ENCODE measurements at places on chromosomes 7 and 10.

DNA sequence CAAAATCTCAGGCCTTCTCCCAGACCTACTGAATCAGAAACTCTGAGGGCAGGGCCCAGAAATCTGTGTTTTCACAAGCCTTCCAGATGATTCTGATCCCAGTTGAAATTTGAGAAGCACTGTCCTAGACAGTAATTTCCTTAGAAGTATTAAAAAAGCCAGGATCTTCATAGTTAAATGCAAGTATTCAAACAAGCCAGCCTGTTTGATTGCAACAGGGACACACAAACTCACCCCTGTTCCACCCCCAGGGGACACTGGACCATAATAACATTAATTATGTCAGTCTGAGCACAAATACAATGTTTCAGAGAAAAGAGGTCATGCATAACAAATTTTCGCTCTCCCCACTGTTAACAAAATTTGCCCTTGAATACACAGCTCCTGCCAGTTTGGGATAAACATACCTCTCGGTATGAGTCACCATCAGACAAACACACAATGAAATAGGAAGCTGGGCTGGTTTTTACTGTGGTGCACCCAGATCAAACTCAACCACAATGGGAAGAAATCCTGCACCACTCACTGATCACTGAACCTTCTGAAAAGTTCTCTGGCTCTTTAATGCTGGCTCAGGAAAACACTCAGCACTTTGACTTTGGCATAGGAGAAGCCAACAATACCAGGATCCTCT is 34.3 kb downstream of the ABLIM1 start:
- peak overlapping the region; percentile 78 for H3K27ac ChIP-seq
- H3K4me3 ChIP-seq = no peak overlapping the region
- H3K36me3 ChIP-seq = no peaks in the 10 kb centered on the region
- H3K4me1 ChIP-seq = peaks cover 21% of the 10 kb centered on the region
- H3K27me3 ChIP-seq = no peaks in the 10 kb centered on the region

DNA sequence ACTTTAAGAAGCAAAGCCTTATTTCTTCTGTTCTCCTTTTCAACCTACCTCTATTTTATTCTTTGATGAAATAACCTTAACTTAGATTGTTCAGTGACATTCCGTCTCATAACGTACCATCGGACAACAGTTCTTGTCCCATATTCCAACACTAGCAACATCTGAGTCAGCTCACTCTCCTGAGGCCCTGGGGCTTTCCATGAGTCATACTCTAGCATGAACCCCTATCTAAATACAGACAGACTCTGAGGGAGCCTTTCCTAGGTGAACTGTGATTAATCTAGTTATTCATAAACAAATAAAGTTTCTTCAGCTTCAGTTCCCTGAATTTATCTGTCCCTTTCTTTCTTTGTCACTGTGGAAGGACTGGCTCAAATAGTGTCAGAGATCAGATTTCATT is 168.7 kb upstream of the LYZL1 start:
- H3K4me1 ChIP-seq = peaks cover 7% of the 10 kb centered on the region
- H3K4me3 ChIP-seq = no peak overlapping the region
- H3K27ac ChIP-seq = no peak overlapping the region
- no peaks in the 10 kb centered on the region for H3K27me3 ChIP-seq

GRCh38 chr10:74766501-74766900 is 59.9 kb upstream of the KAT6B start:
- no peak overlapping the region for H3K4me3 ChIP-seq
- no peaks in the 10 kb centered on the region for H3K4me1 ChIP-seq
- no peaks in the 10 kb centered on the region for H3K27me3 ChIP-seq
- H3K36me3 ChIP-seq = no peaks in the 10 kb centered on the region
- DNase-seq = no peak

- no peak overlapping the region for H3K27ac ChIP-seq
- H3K4me3 ChIP-seq = no peak overlapping the region
These were observed 107.2 kb upstream of the EEPD1 start for GRCh38 chr7:36045830-36046341.

DNA sequence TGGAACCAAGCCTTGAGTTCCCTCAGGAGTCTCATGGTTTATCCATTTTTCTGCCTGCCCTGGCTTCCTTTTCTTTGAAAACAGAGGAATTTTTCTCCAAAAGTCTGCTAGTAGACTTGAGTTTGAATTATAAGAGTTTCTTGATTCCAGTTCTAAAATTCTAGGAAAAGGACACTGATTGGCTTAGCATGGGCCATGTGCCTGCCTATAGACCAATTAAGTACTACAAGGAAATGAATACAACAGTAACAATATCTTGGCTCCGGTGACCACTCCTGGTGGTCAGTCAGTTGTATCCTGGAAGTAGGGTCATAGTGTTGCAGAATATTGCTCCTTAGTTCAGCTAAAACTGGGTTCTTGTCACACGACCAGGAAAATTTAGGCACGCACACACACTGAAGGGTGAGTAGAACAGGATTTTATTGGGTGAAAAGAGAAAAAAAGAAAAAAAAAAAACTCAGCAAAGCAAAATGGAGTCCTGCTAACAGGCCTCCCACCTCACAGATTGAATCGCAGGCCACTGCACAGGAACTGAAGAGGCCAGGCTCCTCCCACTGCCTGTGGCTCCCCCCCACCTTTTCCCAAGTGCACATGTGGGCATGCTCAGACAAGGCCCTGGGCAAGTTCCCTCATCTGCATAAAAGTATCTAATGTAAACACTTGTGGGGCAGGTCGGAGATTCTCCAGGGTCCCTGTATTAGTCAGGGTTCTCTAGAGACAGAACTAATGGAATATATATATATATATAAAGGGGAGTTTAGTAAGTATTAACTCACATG is 155.1 kb downstream of the LYZL1 start:
- H3K27ac ChIP-seq = no peak overlapping the region
- no peaks in the 10 kb centered on the region for H3K27me3 ChIP-seq
- H3K36me3 ChIP-seq = no peaks in the 10 kb centered on the region
- DNase-seq = no peak
- peaks cover 14% of the 10 kb centered on the region for H3K4me1 ChIP-seq
- H3K4me3 ChIP-seq = no peak overlapping the region

DNA sequence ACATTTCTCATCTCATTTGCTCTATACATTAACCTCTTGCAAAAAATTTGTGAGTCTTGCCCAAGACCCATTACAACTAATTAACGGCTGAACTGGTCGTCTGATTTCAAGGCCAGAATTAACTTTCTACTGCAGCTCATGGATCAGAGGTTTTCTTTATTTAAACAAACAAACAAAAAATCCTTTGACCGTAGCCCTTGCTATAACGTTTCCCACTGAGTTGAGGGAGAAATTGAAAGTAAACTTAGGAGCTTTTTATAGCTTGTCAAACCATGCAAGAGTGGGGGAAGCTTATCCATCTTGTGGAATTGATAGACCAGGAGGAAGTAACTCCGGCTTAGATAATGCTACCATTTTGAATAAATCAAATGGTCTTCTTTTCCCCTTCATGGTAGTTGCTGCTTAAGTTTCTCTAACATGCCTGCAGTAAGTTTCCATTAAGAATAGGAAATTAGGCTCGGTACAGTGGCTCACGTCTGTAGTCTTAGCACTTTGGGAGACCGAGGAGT is 3.3 kb downstream of the SRGN start:
- no peaks in the 10 kb centered on the region for H3K36me3 ChIP-seq
- no peak overlapping the region for H3K4me3 ChIP-seq
- no peak for DNase-seq
- peaks cover 11% of the 10 kb centered on the region for H3K4me1 ChIP-seq
- no peak overlapping the region for H3K27ac ChIP-seq

- H3K27ac ChIP-seq = no peak overlapping the region
- H3K4me1 ChIP-seq = peaks cover 5% of the 10 kb centered on the region
- H3K4me3 ChIP-seq = no peak overlapping the region
- no peaks in the 10 kb centered on the region for H3K36me3 ChIP-seq
These were observed 4.9 kb downstream of the ARMC3 start for GRCh38 chr10:22932626-22933370.

All from RWPE2 (cell line).